ENCODE measurements at places on chromosomes 12 and 14.

GRCh38 chr14:25220514-25220913 is 170.6 kb upstream of the STXBP6 start:
- no peak for DNase-seq

- no peak for DNase-seq
These were observed 10.2 kb upstream of the SH2B3 start for GRCh38 chr12:111395336-111396187.

DNA sequence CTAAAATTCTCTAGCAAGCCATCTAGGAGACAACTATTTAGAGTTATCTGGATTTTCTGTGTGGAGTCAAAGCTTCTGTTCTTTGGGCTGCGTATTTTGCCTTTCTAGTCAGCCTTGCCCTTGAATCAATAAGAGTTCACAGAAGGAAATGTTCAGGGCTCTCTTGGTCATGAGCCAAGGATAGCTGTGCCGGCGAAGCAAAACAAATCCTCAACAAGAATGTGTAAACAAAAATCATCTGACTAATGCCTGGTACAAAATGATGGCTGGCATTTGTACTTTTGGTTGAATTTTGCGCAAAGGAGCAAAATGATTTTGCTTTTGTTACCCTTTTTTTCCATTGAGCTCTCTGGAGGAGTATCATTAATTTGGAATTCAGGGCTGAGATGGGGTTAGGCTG is 171.1 kb downstream of the DACT1 start:
- no peak for DNase-seq

DNA sequence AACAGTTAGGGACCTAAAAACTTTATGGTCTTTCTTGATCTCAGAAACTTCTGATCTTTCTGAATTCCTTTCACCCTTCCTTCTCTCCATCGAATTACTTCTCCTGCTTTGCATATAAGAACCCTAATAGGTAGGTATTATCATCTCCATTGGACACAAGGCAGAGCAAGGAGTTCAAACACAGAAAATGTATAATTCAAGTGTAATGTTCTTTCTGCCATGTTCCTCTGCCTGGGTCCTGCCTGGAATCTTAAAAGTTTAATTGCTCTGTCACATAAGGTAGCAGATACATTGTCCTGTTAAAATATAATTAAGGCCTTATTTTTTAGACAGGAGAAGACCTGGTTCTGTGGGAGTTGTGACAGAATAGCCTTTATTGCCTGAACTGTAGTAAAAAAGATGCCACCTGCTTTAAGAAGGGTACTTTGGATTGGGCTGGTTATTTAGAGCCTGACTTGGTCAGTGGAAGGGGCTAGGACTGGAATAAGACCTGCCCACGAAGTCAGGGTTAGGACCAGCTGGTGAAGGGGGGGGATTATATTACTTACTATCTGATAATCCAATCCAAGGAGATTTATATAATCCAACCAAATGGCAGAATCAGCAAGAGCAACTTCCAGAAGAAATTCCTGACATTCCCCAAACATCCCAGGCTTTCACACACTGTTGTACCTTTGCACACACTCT is 10.4 kb downstream of the G2E3 start:
- DNase-seq: no peak

GRCh38 chr14:54471641-54472040 is 17.1 kb downstream of the GMFB start:
- no peak for DNase-seq

Data from activated CD8-positive, alpha-beta memory T cell treated with anti-CD3 and anti-CD28 coated beads for 1 hour (primary cell).